ENCODE measurements at places on chromosomes 1 and 21.
A peak's percentile ranks its signal among the peaks of the same experiment; 100 is the strongest.

- DNase-seq: no peak
These were observed 34.3 kb downstream of the SLC37A1 start for GRCh38 chr21:42547906-42548365.

DNA sequence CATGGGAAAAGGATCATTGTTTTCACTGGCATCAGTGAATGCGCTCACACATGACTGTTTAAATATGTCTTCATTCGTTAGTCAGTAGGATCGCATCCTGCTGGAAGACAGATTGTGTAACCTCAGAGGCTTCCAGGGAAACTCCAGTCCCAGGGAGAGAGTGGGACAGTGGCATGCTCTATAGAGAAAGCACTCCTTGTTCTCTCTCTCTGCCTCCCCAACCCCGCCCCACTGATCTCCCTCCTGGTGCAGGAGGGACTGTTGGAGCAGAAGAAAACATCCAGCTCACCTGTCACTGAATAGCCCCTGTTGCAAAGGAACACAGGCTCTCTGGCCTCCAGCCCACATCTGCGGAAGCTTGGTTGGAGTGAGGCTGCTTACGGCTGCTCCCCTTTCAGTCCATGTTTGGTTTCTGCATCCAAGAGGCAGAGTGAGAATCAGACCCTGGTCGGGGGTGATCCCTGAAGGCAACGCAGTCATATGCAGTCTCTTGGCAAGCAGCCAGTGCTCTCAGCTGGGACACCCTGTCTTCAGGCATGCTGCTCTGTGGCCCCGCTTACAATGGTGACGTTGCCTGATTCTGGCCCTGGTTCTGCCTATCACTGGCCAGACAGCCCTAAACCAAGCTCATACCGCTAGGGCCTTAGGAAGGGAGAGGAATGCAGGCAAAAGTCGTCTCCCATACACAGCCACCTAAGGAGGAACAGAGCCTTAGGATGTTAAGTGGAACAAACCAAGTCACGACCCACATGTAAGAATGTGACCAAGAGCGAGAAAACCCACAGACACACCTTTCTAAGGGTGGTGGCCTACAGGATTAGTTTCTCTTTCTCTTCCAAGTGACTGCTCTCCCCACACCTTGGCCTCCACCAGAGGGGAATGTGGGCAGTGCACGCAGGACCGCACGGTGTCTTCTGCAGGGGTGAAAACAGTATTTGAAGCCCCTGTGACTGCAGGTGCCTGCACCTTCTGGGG, 39.7 kb downstream of the BACE2 start:
- no peak for DNase-seq

DNA sequence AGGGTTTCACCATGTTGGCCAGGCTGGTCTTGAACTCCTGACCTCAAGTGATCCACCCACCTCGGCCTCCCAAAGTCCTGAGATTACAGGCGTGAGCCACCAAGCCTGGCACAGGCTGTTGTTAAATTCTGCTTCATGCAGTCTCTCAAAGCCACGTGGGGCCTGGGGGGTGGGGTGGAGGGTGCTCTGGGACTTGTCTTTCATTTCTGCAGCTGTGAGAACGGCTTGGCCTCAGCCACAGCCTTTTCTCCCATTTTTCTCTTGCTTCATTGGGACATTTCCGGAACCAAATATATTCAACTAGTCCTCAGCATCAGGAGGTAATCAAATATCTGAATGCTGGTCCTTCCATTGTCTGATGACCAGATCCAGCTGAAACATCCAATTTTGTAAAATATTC, 27.6 kb upstream of the KCNE2 start:
- DNase-seq: no peak

- no peak for DNase-seq
These were observed 236.5 kb upstream of the JUN start for GRCh38 chr1:59020151-59020997.

GRCh38 chr1:223016890-223017289, 126.2 kb downstream of the TLR5 start:
- DNase-seq: no peak

GRCh38 chr1:9811239-9811966, 12.4 kb downstream of the CLSTN1 start:
- DNase-seq: no peak

GRCh38 chr1:93839753-93840152, 39.3 kb downstream of the DNTTIP2 start:
- no peak for DNase-seq

DNA sequence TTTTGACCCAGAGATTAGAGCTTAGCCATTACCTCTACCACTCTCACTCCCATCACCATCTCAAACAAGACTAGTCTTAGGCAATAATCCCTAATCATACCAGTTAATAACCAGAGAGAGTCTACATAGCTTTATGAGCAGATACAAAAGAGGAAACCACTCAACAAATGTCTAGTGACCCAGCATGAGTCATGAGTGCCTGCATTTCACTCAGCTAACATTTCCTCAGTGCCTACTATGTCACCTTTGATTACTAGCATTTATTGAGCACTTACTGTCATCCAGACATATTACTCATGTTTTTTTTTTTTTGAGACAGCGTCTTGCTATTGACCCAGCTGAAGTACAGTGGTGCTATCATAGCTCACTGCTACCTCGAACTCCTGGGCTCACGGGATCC, 35.9 kb upstream of the GALNT2 start:
- DNase-seq: no peak

GRCh38 chr1:226600254-226600653, 51.7 kb downstream of the STUM start:
- DNase-seq: no peak

DNA sequence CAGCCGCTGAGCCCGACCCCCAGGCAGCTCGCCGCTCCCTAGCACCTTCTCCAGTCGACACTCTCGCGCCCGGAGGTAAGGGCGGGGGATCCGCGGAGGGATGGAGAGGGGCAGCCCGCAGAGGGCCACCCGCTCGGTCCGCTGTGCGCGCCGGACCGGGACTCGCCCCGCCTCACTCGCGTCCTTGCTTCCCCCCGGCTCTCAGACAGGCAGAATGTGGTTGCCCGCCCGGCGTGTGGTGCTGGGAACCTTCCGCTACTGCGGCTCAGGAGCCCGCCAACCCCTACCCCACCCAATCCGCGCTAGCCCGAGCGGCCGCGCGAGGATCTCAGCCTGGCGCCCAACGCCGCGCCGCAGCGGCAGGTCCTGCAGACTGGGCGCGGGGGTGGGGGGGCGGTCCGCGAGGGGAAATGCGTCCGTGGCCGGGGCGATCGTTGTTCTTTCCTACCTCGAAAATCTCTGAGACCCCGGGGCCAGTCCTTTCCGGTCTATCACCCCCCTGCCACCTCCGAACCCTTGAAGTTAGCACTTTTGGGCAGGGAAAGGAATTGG, 404 bp downstream of the LRRC8C start:
- no peak for DNase-seq

- DNase-seq: no peak
These were observed 56.0 kb downstream of the ADARB1 start for GRCh38 chr21:45130324-45130774.

GRCh38 chr1:157431751-157432150, 120.6 kb downstream of the FCRL5 start:
- no peak for DNase-seq

- no peak for DNase-seq
These were observed 48.2 kb upstream of the GUCA2B start for GRCh38 chr1:42105025-42105424.

GRCh38 chr1:151849126-151849525, 4.4 kb downstream of the THEM5 start:
- DNase-seq: no peak

GRCh38 chr1:93779540-93780165, 98.0 kb upstream of the BCAR3 start:
- no peak for DNase-seq

DNA sequence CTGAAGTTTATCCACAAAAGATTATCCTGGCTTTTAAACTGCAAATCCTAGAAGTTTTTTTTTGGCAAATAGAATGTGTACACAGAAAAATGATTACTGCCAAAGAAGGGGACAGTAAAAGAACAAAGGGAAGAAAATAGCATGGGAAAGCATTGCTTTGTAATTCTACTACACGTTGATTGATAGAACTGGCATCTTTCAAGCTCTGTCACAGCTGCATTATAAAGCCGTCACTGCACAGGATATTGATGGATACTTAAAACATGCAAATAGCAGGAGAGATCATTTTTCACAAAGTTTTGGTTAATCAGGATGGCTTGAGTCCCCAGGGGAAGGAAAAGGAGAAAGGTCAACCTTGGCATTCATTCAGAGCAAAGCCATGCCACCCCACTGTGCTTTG, 183.7 kb upstream of the RRP15 start:
- peak; percentile 17 for DNase-seq

DNA sequence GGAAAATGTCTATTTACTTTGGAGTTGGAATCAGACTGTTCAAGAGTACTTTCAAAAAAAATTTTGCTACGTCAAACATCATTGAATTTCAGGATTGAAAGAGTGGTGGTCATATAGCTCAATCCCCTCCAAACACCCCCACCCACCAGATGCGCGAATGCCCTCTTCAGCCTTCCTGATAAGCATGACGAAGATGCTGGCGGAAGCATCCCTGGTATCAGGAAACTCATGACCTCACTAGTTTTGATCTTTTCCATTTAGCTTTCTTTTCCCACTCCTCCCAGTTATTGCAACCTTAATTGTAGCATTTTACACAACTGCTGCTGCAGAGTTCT, 104.4 kb downstream of the LEPR start:
- DNase-seq: no peak

DNA sequence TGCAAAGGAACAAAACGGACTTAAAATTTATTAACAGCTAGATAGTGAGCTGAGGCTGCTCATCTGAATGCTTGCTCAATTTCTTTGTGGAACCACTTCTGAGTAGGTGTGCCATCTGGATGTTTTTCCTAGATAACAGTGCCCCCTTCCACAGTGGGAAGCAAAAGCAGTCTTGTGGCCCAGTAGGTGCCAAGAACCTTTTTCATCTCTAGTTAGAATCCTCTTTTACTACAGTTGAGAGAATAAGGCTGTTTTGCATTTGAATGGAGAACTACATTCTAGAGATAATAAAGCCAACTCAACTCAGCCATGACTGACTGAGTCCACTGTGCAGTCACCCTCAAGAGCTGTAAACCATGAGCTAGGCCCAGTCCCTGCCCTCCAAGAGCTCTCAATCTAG, 13.3 kb downstream of the F3 start:
- peak; percentile 11 for DNase-seq

- no peak for DNase-seq
These were observed 13.1 kb downstream of the STMN1 start for GRCh38 chr1:25893116-25893515.

DNA sequence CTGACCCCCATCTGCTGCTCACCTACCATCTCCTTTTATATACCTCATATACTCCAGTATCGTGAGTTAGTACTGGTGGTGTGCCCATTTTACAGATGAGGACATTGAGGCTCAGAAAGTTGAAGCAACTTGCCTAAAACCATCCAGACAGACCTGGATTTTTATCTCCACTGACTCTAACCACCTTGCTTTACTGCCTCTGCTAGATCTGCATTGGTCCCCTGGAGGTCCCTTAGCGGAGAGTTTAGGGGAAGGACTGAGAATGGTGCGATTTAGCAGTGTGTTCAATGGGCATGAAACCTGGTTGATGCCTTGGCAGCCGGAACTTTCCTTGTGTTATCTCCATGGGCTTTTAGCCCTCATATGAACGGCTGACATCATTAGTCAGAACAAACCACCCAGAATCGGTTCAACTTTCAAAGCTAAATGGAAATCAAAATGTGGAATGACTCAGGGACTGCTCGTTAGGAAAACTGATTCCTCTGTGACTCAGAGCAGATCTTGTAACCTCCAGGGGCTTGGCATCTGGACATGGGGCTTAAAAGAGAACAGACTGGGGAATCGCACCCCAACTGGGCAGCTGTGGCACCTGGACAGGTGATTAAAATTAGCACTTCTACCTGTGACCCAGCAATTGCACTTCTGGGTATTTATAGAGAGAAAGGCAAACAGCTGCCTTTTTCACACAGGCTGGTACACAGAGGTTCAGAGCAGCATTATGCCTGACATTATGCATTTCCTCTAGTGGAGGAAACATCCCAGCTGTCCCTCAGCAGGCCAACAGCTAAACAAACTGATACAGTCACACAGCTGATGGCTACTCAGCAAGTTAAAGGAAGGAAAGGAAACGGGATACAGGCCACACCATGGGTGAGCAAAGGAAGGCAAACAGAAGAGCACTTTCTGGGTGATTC, 25.3 kb downstream of the TMEM51 start:
- DNase-seq: peak; percentile 22

Data from NCI-H446 treated with DMSO at 0.1 percent for 48 hours (cell line).